NCI-H1436 treated with DMSO at 0.1 percent for 48 hours (cell line): ENCODE measurements at places on chromosomes 13 and 19.

DNA sequence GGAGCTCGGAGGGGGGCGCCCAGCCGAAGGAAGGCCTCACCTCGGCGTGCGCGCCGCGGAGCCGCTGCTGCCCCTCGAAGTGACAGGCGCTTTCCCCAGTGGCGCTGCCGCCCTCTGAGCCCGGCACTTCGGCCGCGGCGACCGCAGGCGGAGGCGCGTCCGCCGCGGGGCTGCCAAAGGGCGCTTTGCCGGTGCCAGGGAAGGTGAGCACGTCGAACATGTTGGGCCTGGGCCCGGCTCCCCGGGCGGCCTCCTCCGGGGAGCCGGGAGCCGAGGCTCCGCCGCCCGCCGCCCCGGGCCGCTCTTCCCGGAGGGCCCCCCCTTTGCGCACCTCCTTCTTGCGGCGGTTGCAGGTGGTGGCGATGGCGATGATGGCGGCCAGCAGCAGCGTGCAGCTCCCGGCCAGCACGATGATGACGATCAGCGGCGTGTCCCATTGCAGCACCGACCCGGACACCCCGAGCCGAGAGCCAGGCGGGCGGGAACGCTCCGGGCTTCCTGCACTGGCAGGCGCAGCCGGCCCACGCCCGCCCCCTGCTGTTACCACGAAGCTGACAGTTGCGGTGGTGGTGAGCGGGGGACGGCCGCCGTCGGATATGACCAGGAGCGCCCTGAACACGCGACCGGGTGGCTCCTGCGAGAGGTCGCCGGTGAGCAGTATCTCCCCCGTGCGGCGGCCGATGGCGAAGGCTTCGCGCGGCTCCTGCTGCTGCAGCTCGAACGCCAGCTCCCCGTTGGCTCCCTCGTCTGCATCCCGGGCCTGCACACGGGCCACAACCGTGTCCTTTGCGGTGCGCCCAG, 2.5 kb downstream of the PCDH8 start:
- DNase-seq = no peak

DNA sequence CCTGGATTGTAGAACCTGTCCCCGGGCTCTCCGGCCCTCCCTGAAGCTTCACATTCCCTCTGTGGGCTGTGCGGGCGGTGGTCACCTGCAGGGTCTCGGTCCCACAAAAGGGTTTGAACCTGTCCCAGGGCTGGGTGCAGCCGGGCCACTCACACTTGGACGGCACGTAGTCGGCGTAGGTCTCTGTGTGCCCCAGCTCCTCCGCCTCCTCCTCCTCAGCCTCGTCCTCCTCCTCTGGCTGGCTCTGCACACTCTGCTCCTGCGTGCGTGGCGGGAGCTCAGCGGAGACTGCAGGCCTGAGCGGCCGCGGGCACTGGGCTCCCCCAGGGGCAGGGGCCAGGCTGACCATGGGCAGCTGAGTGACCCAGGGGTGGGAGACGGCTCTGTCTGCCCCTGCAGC, 19.6 kb downstream of the GPX4 start:
- DNase-seq = no peak

- no peak for DNase-seq
These were observed 90.2 kb downstream of the ZAR1L start for GRCh38 chr13:32224916-32225315.

GRCh38 chr13:89843621-89844020, 1503.9 kb upstream of the MIR17HG start:
- DNase-seq = no peak

DNA sequence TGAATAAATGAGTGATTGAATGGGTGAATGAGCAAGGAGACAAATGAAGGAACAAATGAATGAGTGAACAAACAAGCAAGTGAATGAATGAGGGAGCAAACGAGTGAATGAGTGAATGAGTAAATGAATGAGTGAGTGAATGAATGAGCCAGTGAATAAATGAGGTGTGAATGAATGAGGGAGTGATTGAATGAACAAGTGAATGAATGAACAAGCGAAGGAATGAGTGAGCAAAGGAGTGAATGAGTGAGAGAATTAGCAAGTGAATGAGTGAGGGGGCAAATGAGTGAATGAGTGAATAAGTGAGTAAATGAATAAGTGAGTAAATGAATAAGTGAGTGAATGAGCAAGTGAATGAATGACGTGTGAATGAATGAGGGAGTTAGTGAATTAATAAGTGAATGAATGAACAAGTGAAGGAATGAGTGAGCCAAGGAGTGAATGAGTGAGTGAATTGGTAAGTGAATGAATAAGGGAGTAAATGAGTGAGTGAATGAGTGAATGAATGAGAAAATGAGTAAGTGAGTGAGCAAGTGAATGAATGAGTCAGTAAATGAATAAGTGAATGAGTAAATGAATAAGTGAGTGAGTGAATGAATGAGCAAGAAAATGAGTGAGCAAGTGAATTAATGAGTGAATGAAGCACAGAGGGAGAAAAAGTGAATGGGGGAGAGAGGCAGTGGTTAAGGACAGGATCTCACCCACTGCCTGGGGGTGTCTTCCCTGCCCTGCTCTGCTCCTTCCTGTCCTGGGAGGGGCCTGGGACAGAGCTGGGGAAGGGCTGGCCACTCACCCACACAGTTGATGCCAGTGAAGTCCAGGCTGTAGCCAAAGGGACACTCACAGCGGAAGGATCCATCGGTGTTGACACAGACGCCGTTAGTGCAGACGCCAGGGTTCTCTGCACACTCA, 36.4 kb downstream of the CCL25 start:
- DNase-seq = no peak

- DNase-seq = no peak
These were observed 106.8 kb downstream of the DNAJC3 start for GRCh38 chr13:95783747-95784146.

DNA sequence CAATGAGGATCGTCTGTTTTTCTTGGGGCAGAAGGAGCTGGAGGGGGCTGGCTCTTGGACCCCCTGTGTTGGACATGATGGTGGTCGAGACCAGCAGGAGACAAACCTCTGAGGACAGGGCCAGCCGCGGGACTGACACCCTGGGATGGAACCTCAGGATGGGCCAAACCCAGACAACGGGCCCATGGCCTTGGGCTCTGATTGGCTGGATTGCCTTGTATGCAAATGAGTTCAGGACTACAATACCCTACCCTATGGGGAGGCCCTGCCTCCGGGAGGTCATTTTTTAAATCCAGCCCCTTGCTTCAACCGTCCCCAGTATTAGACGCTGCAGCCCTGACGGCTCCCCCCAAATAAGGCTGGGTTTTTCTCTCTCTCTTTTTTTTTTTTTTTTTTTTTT, 22.0 kb downstream of the SLC5A5 start:
- DNase-seq = no peak

GRCh38 chr13:74329962-74330361, 195.8 kb upstream of the KLF12 start:
- no peak for DNase-seq

DNA sequence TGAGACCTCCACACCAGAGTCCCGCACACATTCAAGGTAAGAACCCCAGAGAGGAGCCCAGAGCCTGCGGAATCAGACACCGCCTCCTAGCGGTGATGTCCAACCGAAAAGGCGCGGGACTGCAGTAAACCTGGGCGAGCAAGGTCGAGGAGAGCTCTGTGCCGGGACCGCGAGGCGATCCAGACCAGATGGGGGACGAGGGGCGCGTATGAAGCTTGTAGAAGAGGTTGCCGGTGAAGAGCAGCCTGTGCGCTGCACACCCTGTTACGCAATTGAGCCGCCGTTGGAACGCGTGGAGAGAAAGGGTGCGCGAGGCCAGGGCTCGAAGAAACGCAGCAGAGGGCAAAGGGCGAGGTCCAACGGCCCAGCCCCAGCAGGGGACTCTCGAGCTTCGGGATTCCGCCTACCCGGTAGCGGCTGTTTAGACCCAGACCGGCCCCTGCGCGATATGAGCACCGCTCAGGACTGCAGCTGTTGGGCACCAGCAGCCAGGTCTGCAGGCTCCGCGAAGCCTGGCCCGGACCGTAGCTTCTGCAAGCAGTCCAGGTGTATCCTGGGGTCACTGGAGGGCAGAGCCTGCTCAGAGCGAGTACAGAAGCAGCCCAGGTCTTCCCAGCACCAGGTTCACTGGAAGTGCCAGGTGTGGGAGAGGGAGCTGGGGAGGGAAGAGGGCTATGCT, 65.9 kb upstream of the ZNF599 start:
- DNase-seq = no peak

DNA sequence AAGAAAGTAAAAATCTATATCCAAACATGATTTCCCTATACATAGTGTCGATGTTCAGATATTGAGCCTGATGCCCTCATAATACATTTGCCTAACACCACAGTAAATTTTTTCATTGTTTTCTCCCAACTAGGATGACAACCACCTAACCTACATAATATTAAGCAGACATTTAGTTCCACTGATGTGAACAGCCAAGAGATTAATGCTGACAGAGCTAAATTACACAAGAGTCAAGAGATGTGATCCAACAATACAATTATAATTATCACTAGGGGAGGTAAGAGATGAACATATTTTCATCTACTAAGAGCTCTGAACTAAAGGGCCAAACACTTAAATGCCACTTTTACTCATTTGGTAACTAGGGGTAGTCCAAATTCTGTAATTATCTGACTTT, 145.9 kb downstream of the DACH1 start:
- no peak for DNase-seq

GRCh38 chr19:37999309-38000213, 92.6 kb downstream of the SIPA1L3 start:
- DNase-seq = no peak

GRCh38 chr13:77810430-77810829, 108.2 kb downstream of the EDNRB start:
- peak; percentile 10 for DNase-seq
